ENCODE measurements at places on chromosomes 7 and 10.

DNA sequence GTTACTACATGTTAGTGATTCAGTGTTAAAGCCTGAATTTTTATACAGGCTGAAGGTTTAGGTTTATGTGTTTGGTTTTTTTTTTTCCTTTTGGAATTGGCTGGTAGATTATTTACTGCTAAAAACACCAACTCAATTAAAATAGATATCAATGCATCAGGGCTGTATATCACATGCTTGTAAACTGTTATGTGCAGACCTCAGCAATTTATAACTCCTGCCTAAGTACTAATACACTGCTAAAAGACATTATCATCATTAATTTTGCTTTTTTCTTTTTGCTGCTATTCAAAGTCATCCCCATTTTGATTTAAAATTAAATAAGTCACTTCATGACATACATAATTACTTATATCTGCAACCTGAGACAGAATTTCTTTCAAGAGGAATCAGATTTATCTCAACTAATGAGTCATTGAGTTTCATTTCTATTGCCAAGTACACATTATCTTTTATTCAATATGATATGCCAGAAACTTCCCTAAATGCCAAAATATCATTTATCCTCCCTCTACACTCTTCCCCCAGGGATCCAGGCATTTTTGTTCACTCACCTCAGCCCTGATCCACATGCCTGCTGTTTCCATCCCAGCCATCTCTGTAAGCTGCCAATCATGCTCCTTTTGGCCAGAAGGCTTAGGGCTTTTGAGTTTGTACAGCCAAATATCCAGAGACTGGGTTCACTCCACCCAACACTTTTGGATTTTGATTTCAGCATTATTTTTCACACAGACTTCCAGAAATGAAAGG, 98.5 kb downstream of the POLR1F start:
- DNase-seq, result no peak

DNA sequence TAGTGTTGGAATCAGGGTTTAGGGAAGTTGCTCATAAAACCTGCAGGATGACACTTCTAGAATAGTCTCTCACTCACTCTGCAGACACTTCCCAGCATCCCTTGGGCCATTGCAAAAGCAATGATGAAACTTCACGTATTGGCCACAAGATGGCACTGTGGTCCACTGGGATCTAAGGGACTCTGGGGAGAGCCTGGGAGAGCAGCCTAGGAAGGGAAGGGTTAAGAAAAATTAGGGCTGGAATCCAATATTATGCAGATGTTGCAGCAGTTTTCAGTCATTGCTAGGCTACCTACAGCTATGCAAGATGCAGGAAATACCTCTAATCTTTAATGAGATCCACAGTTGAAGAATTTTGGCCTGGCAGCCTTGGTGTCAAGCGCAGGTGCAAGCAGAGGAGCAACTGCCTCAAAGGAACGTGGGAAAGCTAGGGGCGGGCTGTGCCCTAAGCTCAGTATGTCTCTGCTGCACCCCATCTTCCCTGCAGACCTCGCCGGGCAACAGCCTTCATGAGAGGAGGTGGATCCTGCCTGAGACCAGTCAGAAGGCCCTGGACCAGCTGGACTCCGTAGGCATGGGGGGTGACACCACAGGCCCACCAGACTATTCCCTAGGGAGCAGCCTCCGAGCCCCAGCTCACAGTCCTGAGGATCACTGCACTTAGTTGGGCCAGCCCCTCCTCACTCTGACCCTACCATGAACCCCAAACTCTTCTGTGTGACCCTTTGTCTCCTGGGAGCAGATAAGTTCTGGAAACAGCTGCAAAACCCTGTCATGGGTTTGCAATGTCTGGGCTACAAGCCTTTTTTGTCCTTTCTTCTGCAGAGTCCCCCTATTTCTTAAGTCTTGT, 127.9 kb upstream of the PRSS58 start:
- no peak for DNase-seq

DNA sequence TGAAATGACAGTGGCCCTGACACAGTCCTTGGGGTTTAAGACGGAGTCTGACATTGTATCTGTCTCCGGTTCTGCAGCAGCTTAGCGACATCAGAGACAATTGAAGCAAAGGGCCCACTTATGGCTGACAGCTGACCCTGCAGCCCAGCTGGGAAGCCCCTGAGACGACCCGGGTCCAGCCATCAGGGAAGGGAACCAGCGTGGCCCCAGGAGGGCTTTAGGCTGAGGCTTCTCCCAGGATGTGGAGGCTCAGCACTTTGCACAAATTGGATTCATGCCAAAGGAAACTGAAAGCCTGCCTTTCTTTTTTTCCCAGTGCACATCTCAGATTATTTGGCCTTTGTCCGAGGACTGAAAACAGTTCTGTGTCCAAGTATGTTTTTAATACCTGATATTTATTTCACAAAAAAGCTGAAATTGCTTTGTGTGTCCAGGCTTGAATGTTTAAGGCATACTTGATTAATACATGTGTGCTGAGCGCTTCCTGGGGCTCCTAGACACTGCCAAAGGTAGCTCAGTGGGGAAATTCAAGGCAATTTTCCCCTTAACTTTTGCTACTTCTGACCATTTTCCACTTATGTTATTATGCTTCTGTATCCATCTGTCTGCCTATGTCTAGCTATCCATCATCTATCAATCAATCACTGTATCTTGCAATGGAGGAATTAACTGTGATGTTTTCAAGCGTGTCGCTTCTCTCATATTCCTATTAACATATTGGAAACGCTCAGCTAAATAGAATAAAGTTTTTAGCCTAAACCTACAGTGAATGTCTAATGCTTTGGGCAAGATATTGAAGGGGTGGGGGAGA, 34.8 kb downstream of the KLF6 start:
- DNase-seq, result peak; percentile 44

DNA sequence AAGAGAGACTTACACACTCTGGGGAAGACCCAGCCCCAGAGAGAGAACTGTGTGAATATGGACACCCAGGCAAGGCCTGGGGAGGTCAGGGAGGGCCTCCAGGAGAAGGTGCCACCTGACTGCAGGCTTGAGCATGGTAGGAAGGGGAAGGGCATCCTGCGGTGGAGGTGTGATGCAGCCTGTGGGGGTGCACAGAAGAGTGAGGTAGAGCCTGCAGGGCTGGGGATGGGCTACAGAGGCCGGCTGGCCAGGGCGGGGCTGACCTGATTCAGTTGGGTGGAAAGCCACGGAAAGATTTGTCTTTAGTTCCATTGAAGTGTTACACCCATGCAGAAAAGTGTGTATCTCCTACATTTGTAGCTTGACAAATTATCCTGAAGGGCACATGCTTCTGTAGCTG, 47.6 kb downstream of the ZMIZ1 start:
- no peak for DNase-seq

DNA sequence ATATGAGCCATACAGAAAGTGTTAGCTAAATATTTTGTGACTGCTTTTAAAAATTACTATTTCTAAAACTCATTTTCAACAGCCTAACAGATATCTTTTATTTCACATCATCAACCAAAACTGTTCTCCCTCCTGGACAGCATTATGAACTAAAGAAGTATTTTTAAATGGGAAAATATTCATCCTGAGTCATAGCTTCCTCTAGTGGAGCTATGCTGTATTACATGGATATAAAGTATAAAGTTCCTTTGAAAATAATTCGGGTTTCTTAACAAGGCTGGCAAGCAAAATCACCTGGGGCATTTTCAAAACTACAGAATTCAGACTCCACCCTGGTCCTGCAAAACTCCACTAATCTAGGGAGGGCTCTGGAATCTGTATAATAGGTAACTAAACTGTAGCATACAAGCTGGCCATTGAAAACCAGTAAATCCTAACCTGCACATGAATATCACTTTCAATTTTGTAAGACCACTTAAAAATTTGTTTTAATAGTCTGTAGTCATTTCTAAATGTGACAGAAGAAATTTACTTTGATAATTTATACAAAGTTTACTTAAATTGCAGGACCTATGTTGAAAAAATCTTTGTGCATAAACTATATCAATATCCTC, 53.5 kb downstream of the SCIN start:
- no peak for DNase-seq

GRCh38 chr10:52092390-52092789, 221.7 kb upstream of the DKK1 start:
- peak; percentile 41 for DNase-seq

GRCh38 chr7:116135306-116135705, 75.0 kb upstream of the TES start:
- DNase-seq, result no peak

DNA sequence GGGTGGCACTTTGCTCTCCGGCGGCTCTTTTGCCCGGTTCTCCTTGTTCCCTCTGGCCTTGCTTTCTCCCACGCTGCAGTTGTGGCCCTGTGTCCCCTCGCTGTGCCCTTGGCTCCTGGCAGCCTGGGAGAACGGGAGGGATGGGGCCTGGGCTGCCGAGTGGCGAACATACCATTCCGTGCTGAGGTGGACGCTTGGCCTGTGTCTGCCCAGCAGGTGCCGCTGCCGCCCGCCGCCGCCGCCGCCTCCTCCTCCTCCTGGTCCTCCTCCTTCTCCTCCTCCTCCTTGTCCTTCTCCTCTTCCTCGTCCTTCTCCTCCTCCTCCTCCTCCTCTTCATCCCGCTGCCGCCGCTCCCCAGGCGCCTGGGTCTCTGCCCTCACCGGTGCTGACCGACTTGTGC, 36.0 kb downstream of the AGAP3 start:
- no peak for DNase-seq

DNA sequence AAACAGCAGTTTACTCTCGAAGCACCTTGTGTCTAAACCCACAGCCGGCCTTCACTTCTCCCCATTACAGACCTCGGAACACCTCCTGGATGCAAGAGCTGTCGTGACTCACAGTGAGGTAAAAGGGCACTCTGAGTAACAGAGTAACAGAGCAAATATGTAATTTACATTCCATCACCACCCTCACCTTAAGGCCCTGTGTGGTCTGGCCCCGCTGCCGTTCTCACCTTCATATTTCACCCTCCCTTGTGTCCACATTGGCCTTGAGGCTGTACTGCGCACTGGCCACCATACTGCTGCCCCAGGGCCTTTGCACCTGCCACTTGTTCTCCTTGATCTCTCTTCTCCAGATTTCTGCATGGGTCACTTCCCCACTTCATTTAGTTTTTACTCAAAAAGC, 12.6 kb downstream of the FFAR4 start:
- no peak for DNase-seq

GRCh38 chr7:1454542-1454941, 4.7 kb downstream of the MICALL2 start:
- no peak for DNase-seq

DNA sequence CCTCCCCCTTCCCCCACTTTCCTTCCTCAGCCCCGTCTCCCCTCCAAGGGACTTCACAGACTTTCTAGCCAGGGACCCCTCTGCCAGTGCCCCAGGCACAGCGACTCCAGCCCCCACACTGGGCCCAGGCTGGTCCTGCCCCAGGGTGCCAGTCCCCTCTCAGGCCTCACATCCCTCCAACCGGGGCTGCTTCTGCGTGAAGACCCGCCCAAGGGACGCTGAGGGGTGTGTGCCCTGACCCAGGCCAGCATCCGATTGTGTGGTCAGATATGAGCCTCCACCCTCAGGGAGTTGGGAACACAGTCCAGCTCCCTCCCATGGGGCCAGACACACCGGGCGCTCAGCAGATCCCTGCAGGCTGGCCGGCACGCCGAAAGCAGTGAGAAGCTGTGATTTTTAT, 97.0 kb downstream of the MICALL2 start:
- DNase-seq, result no peak

DNA sequence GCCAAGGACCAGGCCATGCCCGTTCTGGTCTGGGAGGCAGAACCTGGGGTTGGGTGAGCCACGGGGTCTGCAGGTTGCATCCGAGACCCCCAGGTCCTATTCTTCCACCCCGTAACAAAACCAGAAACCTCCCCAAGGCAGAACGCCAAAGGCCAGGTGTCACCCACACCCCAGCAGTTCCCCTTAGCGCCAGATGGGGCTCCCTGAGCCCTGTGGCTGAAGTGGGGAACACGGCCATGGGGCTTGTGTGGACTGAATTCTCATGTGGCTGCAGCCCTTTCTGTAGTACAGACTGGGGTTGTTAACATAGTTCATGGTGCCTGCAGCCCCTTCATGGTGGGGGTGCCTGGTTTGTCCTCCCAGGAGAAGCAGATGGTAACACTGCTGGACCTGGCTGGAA, 10.2 kb downstream of the BRI3 start:
- no peak for DNase-seq
